PC-3 (cell line): ENCODE measurements at places on chromosomes 12 and 14.
A peak's percentile ranks its signal among the peaks of the same experiment; 100 is the strongest.

GRCh38 chr12:119990382-119990874 is 1.4 kb downstream of the BICDL1 start:
- no peaks in the 10 kb centered on the region for H3K36me3 ChIP-seq
- H3K27ac ChIP-seq = no peak overlapping the region
- H3K4me1 ChIP-seq = peaks cover 17% of the 10 kb centered on the region
- peaks cover 9% of the 10 kb centered on the region for H3K27me3 ChIP-seq
- no peak for DNase-seq

DNA sequence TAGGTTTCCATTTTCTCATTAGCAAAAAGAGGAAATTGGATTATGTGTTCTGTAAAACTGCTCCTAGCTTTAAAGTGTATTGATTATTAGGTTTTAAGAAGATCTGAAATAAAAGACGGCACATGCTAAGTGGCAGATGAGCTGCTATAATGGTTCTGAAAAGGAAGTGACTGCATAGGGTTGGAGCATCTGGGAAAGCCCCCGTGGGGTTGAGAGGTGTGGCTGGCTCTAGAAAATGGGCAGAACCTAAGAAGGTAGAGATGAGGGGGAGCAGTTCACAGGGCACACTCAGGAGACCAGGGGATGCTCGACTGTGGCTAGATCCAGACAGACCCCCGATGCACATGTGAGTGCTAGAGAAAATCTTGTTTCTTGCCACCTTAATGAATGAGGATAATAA is 1.9 kb downstream of the IFNG-AS1 start:
- no peak overlapping the region for H3K27ac ChIP-seq
- H3K36me3 ChIP-seq = no peaks in the 10 kb centered on the region
- no peaks in the 10 kb centered on the region for H3K4me1 ChIP-seq
- H3K27me3 ChIP-seq = no peaks in the 10 kb centered on the region
- no peak overlapping the region for H3K4me3 ChIP-seq

DNA sequence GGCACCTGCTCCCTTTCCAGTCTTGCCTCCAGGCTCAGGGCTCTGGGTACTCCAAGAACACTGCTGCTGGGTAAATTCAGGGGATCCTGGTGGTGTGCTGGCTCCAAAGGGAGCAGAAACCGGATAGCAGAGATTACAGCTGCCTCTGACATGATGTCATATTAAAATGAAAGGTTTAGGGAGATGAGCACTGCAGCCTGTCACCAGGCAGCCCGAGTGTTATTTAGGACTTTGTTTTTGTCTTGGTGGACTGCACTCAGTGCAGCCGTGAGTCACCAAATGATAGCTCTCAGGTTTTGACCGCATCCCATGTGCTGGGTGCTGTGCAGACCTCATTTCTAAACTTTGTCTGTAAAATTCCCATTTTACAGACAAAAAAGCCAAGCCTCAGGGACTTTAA is 266.0 kb upstream of the CRY1 start:
- H3K4me3 ChIP-seq = no peak overlapping the region
- H3K27me3 ChIP-seq = no peaks in the 10 kb centered on the region
- H3K4me1 ChIP-seq = peaks cover 30% of the 10 kb centered on the region
- DNase-seq = peak; percentile 76

- no peak for DNase-seq
- H3K4me1 ChIP-seq = no peaks in the 10 kb centered on the region
- H3K36me3 ChIP-seq = no peaks in the 10 kb centered on the region
- no peak within 1 kb of the TSS for H3K27ac ChIP-seq
- H3K4me3 ChIP-seq = no peak within 1 kb of the TSS
Observed at GRCh38 chr12:10171973-10172728, at the start of gene OLR1. Gene OLR1, minus strand, starts transcription at chr12:10172132. Its CDS starts 55 bp downstream, at chr12:10172077.

GRCh38 chr12:6914947-6915788 is 788 bp downstream of the ENO2 start:
- H3K36me3 ChIP-seq = no peaks in the 10 kb centered on the region
- H3K4me3 ChIP-seq = peak overlapping the region; percentile 75
- no peak for DNase-seq
- no peak overlapping the region for H3K27ac ChIP-seq
- 0 out of 2 replicates have a peak, but pooled peaks cover 4% of the 10 kb centered on the region for H3K4me1 ChIP-seq

- peak; percentile 80 for DNase-seq
- no peaks in the 10 kb centered on the region for H3K4me1 ChIP-seq
- peak overlapping the region; percentile 65 for H3K4me3 ChIP-seq
- no peaks in the 10 kb centered on the region for H3K36me3 ChIP-seq
- H3K27me3 ChIP-seq = no peaks in the 10 kb centered on the region
Observed at GRCh38 chr12:1661553-1662335, 29.1 kb upstream of the ADIPOR2 start.

GRCh38 chr14:34732802-34733201 is 18.4 kb upstream of the CFL2 start:
- H3K27ac ChIP-seq = peak overlapping the region; percentile 67
- peak overlapping the region; percentile 15; the same call in 1 of the 2 replicates for H3K4me3 ChIP-seq
- H3K36me3 ChIP-seq = no peaks in the 10 kb centered on the region
- H3K27me3 ChIP-seq = no peaks in the 10 kb centered on the region
- DNase-seq = peak; percentile 57
- H3K4me1 ChIP-seq = peaks cover 26% of the 10 kb centered on the region

DNA sequence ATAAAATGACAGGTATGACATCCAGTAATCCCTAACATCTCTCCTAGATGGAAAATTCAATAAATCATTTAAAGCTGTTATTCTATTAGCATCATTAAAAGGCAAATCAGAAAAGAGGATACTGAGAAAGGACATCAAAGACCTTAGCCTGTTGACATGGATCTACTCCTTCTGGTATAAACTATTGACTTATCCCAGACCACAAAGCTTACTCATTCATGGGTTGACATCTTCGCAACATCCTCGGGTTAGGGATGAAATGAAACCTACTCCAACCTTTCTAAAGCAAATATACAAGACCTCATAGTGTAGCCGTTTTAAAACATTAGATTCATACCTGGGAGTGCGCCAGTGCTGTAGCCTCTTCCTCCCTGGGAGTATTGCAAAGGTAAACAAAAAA is 191.5 kb upstream of the BTG1 start:
- H3K27me3 ChIP-seq = no peaks in the 10 kb centered on the region
- no peaks in the 10 kb centered on the region for H3K36me3 ChIP-seq
- H3K27ac ChIP-seq = no peak overlapping the region
- H3K4me3 ChIP-seq = no peak overlapping the region

- no peak overlapping the region for H3K4me3 ChIP-seq
- DNase-seq = no peak
- H3K27me3 ChIP-seq = peaks cover 12% of the 10 kb centered on the region; the same call in 1 of the 2 replicates
- no peaks in the 10 kb centered on the region for H3K36me3 ChIP-seq
- H3K4me1 ChIP-seq = no peaks in the 10 kb centered on the region
Observed at GRCh38 chr14:24818058-24818822, 184.2 kb upstream of the GZMB start.

DNA sequence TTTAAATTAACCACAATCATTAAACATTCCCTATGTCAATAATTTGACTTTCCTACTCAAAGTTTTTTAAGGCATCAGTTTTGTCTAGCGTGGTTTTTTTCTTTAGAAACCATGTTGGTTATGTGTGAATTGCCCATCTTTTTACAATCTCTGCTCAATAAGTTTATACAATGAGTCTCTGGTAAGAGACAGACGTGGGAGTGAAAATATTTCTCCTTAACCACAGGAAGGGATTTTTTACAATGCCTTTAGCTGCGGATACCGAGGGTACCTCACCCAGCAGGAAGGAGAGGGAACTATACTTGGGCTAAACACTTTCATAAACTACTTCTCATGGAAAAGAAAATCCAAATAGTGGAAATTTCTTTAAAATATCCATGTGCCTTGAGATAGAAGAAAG is 191.4 kb upstream of the BCL2L14 start:
- H3K4me1 ChIP-seq = peaks cover 62% of the 10 kb centered on the region
- peak; percentile 38 for DNase-seq
- H3K36me3 ChIP-seq = no peaks in the 10 kb centered on the region
- H3K27me3 ChIP-seq = no peaks in the 10 kb centered on the region
